ENCODE measurements at places on chromosomes 7 and 10. TPM values are rescaled to one million over a fixed set of nuclear protein-coding genes. Genes with fewer than 3 reads are reported as not detected.

The PIP gene
- total RNA-seq: not detected

The CADPS2 gene
- total RNA-seq: 27.3 TPM

DNA sequence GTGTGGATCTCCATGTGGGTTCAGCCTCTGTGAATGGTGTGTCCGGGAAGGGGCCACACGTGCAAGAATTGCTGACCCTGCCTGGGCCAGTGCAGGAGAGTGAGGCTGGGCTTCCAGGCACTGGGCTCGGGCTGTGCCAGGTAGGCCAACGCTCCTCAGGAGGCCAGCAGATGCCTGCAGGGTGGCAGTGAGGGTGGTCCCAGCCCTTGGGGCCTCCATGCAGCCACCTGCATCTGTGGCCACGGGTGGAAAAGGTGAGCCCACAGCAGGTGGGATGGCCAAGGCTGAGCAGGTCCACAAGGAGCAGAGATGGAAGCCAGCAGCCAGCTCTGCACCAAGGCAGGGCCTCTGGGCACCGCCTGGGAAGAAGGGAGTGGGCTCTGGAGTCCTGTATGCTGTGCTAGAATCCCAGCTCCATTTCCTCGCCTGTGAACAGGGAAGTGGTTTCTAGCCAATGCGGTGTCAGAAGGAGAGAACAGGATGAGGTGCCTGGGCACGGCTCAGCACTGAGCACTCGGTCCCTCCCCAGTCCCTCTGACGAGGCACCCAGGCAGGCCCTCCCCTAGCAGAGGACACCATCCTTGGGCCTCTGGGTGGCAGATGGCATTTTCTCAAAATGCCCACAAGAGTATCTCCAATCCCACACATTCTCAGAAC is 31.1 kb upstream of the RET start:
- no peaks in the 10 kb centered on the region for H3K36me3 ChIP-seq
- peaks cover 30% of the 10 kb centered on the region for H3K27me3 ChIP-seq
- no peak for DNase-seq
- no peaks in the 10 kb centered on the region for H3K4me1 ChIP-seq
- H3K27ac ChIP-seq: no peak overlapping the region
- H3K4me3 ChIP-seq: no peak overlapping the region

DNA sequence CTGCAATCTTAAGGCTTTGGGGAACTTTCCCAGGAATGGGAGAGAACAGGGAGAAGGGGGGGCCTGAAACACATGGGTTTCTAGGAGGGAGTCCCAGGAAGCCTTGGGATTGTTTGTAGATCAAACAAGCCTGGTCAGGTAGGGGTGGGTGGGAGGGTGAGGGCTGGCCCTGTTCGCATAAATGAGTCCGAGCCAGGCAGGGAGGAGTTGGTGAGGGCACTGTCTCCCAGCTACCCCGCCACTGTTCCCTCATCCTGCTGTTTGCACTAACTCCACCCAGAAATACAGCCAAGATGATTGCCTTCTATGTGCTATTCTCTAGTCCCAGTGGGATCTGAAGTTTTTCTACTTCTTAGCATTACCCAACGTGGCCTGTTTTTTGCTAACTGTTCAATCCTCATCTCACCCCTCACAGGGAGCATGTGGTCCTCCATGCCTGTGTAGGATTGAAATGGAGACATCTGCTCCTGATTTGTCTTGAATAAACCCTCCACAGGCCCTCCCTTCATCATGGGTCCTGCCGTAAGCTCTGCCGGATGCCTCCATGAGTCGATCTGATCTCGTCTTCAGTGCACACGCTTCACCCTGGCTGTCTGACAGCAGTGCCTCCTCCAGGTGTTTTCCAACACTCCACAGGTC is 257.0 kb downstream of the COBL start:
- H3K4me3 ChIP-seq: no peak overlapping the region
- peak; percentile 85 for DNase-seq
- H3K4me1 ChIP-seq: no peaks in the 10 kb centered on the region
- no peaks in the 10 kb centered on the region for H3K36me3 ChIP-seq
- no peak overlapping the region for H3K27ac ChIP-seq
- no peaks in the 10 kb centered on the region for H3K27me3 ChIP-seq

DNA sequence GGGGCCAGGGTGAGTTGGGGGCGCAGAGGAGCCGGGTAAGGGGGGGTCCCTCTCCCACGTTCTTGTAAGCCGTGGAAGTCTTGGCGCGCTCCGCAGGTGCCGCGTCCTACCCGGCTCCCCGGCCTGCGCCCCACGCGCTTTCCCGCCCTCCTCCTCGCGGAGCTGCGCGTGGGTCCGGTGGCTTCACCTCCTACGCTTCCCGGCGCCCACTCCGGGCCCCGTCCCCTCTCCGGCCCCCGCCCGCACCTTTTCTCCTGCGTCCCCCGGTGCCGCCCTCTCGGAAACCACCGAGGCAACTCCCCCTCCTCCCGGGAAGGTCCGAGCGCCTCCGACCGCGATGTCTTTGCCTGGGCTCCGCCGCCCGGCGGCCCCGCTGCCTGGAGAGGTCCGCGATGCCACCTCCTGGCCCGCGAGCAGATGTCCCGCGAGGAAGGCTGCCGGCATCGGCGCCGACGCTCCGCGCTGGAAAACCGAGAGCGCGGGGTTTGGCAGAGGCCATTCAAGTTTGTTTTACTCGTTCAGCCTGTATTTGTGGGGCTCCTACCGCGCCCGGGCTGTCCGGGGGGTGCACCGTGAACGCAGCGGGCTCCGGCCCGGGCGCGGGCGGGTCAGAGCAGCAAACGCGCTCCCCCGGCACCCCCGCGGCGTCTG is 2.4 kb upstream of the NKX6-2 start:
- H3K4me1 ChIP-seq: peaks cover 42% of the 10 kb centered on the region
- H3K4me3 ChIP-seq: peak overlapping the region; percentile 18
- no peaks in the 10 kb centered on the region for H3K27me3 ChIP-seq
- no peak for DNase-seq
- H3K36me3 ChIP-seq: peaks cover 7% of the 10 kb centered on the region
- no peak overlapping the region for H3K27ac ChIP-seq

The CLIP2 gene
- total RNA-seq: 44.3 TPM

GRCh38 chr10:71980181-71981014 is 16.2 kb downstream of the CHST3 start:
- no peak overlapping the region for H3K4me3 ChIP-seq
- no peak for DNase-seq
- no peaks in the 10 kb centered on the region for H3K27me3 ChIP-seq
- peaks cover 99% of the 10 kb centered on the region for H3K4me1 ChIP-seq
- peak overlapping the region; percentile 83 for H3K27ac ChIP-seq
- no peaks in the 10 kb centered on the region for H3K36me3 ChIP-seq

GRCh38 chr7:117248829-117249228 is 74.0 kb downstream of the WNT2 start:
- no peak overlapping the region for H3K4me3 ChIP-seq
- H3K27me3 ChIP-seq: no peaks in the 10 kb centered on the region
- peak; percentile 87 for DNase-seq
- H3K27ac ChIP-seq: no peak overlapping the region

The PITX3 gene
- not detected for total RNA-seq

The CPA4 gene
- total RNA-seq: not detected

DNA sequence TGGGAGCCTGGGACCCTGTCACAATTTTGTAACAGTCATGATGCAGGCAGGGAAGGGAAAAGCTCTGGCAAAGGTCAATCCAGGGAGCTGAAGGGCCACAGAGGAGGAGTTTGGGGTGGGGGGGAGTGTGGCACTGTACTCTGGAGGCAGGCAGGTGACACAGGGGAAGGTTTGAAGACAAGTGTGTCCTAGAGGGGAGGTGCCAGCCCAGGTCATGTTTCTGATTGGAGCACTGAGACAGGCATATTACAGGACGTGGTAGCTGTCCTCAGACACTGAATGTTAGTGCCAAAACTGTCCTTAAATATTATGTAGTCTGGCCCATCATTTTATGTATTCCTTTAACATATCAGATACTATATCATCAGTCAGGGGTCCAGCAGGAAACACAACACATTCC is 75.6 kb upstream of the LRRC4 start:
- H3K4me1 ChIP-seq: peaks cover 16% of the 10 kb centered on the region
- no peak overlapping the region for H3K27ac ChIP-seq
- DNase-seq: no peak

The JAKMIP3 gene
- 0.83 TPM for total RNA-seq

The UPK3BL2 gene
- 7.1 TPM for total RNA-seq
